ENCODE measurements at places on chromosomes 2 and 18.
A peak's percentile ranks its signal among the peaks of the same experiment; 100 is the strongest.

- no peak for DNase-seq
Observed at GRCh38 chr18:47549021-47549540, 297.6 kb upstream of the SKOR2 start.

DNA sequence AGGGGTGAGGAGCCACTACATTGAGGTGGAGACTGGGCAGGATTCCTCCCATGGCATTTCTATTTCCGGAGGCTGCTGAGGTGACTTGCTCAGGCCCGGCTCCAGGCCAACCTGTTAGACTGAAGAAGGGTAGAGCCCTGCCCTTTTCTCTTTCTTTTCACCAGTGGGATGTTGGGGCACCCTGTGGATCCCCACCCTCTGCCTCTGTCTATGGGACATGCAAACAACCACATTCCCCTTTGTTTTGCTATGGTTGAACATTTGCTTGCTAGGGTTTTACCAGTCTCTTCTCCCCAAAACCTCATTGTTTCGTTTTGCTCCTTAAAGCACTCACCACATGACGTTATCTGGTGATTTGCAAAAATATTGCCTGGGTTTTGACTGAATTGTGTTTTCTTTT lies 183.3 kb downstream of the ARL4C start:
- no peak for DNase-seq

DNA sequence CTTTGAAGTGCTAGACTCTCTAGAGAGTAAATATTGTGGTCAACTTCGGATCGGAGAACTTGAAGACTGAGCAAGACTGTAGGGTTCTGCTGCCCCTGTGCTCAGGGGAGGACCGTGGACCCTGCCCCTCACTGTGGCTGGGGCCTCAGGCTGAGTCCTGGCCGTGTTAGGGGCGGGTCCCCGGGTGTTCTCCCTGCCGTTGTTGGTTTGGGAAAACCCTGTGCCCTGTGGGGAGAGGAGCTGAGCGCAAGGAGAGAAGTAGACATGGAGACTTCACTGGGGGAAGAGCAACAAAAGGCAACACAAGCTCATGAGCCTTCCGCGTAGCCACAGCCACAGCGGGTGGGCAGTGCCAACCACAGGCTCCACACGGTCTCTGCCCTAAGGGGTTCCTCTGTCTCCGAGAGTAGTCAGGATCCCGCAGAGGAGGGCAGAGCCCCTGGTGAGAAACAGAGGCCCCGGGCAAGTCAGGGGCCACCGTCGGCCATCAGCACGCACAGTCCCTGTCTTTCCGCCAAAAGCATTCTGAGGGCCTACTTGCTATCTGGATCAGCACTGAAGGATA lies 53.1 kb downstream of the NTSR2 start:
- DNase-seq = no peak

DNA sequence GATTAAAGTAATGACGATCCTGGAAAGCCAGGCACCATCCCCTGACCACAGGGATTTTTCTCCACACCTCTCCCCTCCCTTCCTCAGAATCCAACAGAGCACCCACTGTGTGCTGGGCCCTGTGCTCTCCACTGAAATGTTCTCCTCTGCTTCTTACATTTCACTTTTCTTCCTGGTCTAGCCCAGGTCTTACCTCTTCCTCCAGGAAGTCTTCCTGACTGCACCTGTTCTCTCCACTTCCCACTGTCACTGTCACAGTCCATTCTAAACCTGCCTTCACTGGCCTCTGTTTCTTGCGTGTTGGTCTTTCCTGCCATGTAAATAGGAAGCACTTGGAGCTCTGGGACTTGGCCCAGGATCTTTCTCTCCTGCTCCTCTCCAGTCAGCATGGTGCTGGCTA lies 7.4 kb upstream of the NGEF start:
- DNase-seq = no peak

DNA sequence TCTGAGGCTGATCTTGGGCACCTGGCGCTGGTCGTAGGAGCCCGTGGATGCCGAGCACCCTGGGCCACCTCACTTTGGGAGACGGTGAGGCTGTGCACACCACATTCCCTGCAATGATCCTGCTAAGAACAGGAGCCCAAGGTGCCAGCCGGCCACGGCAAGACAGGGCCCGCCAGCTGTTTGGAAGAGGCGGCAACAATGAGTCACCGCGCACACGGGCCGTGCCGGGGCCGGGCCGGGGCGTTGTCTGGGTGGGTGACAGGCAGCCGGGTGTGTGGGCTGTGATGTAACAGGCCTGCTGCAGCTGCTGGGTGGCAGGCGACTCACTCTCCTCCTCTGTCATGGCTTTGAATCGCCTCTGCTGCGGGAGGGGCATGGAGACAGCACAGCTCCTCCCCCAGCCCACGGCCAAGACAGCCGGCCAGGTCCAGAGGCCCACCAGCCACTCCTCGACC lies 49.7 kb upstream of the ODC1 start:
- DNase-seq = peak; percentile 30

DNA sequence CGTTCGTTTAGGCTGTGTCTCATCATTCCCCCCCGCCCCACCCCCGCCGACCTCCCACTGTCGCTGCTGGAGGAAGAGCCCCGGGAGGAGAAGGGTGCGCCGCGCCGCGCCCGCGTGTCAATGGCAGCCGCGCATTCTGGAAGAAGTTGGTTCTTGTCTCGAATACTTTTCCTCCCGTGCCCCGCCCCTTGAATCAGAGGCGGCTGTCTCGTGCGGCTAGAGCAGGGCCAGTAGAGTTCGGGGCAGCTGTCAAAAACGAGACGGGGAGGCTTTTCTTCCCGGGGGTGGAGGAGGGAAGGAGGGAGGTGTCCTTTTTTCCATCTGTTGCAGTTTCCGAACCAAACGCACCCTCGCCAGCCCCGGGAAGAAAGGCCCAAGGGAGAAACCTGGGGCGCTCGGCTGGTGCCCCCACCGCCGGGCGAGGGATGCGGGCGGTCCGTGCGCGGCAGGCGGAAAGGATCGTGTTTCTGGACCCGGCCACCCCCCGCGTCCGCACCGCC lies 410 bp upstream of the TGIF1 start:
- peak; percentile 51 for DNase-seq

- no peak for DNase-seq
Observed at GRCh38 chr2:37707393-37707792, 36.0 kb upstream of the CDC42EP3 start.

DNA sequence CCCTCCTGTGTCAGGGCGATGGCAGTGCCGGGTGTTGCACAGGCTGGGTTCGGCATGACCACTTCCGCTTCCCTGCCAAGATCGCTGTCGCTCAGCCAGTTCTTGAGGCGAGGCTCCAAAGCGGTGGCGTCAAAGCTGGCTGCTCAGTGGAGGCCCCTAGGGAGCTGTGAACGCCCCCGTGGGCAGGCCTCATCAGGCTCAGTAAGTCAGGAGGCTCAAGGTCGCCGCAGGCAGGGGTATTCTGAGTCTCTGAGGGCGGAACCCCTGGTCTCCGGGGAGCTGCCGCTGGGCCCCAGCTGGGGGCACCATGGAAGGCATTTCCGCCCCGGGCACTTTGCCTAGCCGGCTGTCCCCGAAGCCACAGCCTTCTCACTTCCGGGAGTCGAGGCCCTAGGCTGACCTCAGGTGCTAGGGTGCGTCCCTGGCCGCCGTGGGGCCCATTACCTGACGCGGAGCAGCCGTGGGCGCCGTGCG lies 210.4 kb downstream of the SOCS6 start:
- DNase-seq = no peak

GRCh38 chr2:65277791-65278483 lies 50.3 kb downstream of the ACTR2 start:
- no peak for DNase-seq

GRCh38 chr2:67018301-67018700 lies 378.8 kb upstream of the ETAA1 start:
- DNase-seq = no peak

GRCh38 chr18:76448256-76449110 lies 46.6 kb downstream of the ZNF516 start:
- no peak for DNase-seq

DNA sequence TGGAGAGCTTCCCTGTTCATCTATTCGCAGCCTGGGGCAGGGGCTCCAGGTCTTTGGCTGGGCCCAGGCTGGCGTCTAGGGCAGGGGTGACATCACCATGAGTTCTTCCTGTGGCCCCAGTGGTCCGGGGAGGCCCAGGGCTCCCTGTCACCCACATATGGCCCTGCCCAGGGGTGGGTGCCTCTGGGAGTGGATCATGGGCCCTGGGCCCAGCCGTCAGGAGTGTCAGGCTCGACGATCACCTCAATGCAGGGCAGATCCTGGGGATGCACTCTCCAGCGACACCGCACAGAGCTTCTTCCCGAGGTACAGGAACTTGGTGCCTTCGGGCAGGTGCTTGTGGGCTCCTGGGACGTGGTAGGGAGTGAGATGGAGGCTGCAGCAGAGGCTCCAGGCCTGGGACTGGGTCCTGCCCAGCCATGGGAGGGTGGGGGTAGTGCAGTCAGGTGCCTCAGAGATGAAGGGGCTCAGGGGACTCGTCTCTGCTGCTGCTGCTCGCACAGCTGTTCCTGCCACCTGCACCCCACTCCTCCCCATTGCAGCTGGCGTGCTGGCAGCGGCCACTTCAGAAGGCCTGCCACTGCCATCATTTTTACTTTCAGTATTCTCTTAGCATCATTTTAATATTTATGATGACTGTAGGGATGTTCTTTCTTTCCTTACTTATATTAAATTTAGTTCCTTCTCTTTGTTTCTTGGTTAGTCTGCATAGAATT lies 196.0 kb upstream of the VRK2 start:
- no peak for DNase-seq

GRCh38 chr2:234025891-234026401 lies 24.6 kb upstream of the SPP2 start:
- DNase-seq = no peak

- no peak for DNase-seq
Observed at GRCh38 chr18:49926106-49926745, 112.9 kb upstream of the ACAA2 start.

DNA sequence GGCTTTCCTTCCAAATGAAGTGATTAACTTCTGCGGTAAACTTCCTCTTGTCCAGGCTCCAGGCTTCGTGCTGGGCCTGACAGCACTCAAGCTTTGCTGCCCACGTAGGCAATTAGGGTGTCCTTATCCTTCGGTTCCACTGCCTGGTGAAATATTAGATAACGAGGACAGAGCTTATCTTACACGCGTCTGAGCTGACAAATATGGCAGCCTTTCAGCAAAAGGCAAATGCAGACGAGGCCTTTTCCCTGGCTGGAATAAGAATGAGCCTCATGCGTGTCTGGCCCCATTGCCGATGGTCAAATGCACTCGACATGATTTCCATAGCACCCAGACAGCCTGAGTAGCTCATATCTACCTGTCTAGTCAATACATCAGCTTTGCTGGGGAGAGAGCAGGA lies 141.5 kb downstream of the FAM210A start:
- no peak for DNase-seq

- DNase-seq = no peak
Observed at GRCh38 chr2:168662651-168663208, 139.7 kb upstream of the NOSTRIN start.

- DNase-seq = no peak
Observed at GRCh38 chr2:230874876-230875275, 10.1 kb downstream of the ITM2C start.

GRCh38 chr2:80007777-80008503 lies 296.6 kb downstream of the LRRTM1 start:
- DNase-seq = no peak

- no peak for DNase-seq
Observed at GRCh38 chr2:111912547-111912946, 14.1 kb downstream of the MERTK start.

DNA sequence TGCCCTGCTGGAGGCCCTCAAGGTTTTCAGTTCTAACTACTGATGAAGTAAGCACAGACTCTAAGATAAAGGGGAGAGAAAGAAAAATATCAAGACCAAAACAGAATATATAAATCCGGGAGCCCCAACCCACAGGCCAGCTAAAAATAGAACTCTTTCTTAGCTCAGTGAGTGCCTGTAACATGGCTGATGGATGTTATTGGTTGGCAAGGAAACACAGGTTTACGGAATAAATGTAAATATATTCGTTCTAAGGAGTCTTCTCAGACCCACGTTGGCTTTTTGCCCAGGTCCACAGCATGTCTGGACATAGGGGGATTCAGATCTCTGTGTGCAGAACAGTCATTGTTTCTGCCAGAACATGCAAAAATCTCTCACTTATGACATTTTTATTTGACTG lies 139.0 kb upstream of the SERPINE2 start:
- DNase-seq = no peak

DNA sequence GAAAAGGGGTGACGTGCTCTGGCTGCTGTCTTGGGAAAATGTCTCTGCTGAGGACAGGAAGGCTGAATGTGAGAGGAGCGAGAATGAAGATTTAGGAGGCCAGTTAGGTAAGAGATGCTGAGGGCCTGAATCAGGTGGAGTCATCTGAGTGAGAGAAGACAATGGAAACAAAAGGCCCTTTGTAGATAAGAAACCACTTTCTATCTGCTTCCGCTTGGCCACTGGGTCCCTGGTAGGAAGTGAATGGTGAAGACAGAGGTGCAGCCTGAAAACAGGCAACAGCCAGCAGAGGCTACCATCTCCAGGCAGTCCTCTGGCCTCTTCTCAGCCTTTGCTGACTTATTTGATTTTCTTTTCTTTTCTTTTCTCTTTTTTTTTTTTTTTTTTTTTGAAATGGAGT lies 374.0 kb upstream of the SLC14A2 start:
- no peak for DNase-seq

DNA sequence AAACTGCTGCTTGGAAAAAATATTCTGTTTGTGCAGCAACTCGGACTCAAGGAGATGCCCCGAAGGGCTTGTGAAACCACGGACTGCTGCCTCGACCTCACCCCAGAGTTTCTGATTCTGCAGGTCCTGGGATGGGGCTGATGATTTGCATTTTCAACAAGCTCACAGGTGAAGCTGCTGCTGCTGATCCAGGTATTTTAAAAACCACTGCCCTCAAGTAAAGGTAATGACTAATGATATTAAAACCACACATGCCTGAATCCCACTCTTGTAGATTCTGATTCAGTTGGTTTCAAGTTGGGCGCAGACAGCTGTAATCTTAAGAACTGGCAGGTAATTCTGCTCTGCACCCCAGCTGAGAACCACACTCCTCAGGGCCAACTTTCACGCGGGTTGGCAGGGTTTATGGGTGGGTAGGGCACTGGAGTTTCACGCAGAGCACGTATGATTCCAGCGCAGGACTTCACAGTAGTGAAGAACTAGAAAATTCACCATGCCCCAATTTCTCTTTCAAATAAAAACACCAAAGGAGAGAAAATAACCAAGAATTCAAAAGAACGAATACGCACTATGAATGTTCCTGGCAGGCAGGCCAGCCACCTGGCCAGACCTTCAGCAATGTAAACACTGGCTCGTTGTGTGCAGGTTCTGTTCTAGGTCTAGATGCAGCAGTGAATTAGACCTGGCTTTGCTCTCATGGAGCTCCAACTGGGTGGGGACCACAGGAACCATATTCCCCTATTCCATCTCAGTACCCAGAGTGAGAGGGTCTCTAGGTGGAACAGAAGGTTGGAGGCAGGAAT lies 74.6 kb upstream of the ZFP36L2 start:
- DNase-seq = no peak
